ENCODE measurements at places on chromosomes 7 and 10.

- no peak for DNase-seq
Measured at GRCh38 chr7:25321424-25321823, 93.1 kb upstream of the NPVF start.

GRCh38 chr7:91446819-91447218, 182.6 kb downstream of the FZD1 start:
- DNase-seq = no peak

DNA sequence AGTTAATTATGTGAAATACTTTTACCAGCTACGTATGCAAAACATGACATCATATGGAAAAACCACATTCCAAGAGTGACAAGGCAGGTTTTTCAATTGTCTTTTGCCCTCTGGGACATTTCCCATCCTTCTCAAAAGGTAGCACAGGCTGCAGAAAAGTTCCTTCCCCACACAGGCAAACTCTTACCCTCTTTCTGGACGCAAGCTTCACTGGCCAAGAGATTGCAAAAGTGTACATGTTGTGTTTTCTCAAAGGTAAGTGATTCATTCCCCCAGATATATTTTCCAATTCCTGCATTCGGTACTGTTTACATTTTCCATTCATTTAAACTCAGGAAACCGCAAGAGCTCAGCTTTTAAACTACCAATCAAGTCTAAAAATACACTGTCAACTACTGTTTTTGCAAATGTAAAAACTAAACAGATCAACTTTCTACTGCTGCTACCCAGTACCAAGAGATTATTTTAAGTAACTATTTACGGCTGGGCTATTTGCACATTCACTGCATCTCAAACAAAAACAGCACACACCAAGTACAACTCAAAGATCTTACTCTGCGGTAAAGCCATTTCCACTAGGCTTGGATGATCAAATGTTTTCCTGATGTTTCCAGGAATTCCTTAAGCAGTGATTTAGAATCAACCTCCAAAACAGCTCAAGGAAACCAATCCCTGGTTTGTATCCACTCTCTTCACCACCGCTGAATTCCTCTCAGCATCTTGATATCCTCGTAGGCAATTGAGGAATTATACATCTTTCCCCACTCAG, 233.6 kb upstream of the CCDC6 start:
- DNase-seq = no peak

DNA sequence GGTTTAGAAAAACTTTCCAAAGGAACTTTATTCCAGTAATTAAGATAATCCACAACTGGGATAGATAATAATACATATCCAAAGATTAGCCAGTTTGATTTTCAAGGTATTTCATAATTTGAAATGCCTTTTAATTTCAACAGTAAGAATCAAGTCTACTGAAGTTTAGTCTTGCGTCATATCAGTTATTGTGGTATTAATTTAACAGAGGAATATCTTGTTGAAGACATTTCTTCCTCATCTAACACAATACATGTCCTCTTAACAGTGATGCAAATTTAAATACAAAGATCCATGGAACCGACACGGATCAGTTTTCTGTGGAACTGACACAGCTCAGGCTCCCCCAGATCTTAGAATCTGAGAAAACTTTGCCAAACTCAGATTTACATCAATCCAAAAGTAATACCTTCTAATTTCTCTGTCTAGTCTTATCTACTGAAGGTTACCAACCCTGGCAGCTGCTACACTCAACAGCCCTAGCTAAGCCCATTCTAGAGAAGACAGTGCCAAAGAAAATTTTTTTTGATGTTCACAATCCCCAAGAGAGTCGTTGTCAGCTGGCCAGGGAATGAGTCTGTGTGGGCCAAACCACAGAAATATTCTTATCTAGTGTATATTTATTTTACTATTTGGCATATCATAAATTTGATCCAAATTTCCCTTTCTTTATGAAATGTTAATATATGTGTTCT, 365.2 kb upstream of the MEOX2 start:
- DNase-seq = no peak

DNA sequence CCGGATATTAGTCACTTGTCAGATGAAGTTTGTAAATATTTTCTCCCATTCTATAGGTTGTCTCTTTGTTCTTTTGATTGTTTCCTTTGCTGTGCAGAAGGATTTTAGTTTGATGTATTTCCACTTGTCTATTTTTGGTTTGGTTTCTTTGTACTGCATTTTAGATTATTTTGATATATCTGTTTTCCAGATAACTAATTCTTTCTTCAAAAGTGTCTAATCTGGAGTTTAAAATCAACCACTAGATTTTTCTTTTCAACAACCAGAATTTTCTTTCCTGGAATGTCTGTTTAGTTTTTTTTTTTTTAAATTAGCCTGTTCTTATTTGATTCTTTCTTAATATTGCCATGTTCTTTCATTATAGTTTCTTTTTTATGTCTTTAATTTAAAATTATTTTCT, 116.8 kb upstream of the INHBA start:
- DNase-seq = no peak
